ENCODE measurements at places on chromosomes 1 and 21.

- DNase-seq, result no peak
These were observed 57.9 kb downstream of the FGGY start for GRCh38 chr1:59354709-59355337.

DNA sequence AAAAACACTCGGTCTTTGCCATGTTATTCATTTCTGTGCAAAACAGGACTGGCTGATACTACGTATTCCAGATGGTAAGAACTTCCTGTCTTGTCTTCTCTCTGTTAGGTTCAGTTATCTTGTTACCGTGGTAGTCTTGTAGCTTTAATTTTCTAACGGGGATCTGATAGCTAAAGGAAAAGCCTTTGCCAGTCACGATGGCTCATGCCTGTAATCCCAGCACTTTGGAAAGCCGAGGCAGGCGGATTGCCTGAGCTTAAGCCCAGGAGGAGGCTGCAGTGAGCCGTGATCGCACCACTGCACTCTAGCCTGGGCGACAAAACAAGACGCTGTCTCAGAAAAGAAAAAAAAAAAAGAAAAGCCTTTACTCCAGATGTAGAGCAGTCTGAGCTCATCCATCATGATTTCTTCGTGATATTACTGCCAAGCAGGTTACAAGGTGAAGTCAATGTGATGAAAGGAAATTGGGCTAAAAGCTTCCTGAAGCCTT is 11.1 kb upstream of the MSTO1 start:
- no peak for DNase-seq

- no peak for DNase-seq
These were observed 812 bp downstream of the NBPF1 start for GRCh38 chr1:16612332-16613172.

GRCh38 chr1:169041366-169041765 is 65.1 kb upstream of the ATP1B1 start:
- no peak for DNase-seq

DNA sequence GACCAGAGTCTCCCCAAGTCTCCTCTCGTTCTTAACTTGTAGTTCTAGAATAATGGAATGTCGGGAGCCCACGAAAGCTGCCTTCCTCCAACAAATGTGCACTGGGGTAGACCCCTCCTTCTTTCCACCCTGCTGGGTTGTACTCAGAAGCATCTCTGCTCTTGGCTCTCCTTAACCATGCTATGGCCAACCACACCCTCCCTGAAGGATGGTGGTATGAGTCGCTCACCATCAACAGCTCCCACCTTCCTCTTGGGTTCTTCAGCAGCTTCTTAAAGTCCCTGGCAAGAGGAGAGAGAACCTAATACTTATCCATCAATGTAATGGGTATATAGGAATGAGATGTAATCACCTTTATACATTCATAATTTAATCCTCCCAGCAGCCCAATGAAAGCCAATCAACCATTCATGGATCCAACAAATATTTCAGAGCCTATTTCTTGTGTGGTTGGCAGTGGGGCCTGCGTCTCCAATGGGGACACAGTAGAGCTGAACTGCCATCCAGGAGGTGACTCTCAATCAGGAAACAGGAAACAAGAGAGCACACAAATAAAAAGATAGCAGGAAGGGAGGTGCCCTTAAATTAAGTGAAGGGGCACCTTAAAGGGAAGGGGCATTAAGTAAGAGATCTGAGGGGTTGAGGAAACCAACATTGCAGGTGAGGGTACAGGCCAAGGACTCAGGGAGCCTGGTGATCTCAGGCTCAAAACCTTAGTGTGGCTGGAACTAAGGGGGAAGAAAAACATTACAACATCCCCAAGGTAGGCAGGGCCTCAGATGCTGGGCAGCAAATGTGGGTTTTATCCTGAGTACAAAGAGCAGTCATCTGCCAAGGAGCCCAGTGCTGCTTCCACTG is 64.4 kb upstream of the ETS2 start:
- DNase-seq, result no peak

All from CD4-positive, alpha-beta T cell treated with Interferon alpha-2 for 1 hour (primary cell).